ENCODE measurements at places on chromosomes 7 and 10.
A peak's percentile ranks its signal among the peaks of the same experiment; 100 is the strongest.

DNA sequence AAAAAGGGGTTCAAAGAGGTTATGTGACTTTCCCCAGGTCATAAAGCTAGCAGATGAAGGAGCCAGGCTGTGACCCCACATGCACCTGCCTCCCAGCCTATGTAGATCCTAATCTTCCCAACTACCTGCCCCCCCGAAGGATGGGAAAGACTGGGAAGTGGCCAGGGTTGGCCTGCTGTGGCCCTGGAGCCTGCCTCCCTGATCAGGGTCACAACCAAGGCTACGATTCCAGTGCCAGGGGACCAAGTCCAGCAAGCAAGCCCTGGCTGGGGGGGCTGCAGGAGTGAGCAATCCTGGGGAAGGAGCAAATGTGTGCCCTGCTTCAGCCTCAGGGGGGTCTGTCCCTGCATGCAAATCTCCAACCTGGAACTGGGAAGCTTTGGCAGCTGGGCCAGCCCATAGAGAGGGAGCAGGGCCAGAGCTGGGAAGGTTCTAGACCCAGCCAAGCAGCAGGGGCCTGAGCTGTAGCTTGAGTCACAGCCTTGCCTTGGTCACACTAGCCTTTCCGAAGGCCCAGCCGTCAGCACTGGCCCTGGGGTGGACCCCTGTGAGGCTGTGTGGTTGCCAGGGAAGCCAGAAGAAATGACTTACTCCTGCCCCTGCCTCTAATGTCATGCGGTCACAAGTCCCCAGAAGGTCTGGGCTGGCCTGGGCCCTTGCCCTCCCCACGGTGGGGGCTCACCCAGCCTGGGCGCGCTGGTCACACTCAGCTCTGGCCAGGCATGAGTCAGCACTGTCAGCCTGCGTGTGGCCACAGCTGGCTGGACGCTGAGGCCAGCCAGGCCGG, 96.4 kb upstream of the ZMIZ1 start:
- DNase-seq = no peak

GRCh38 chr10:76287856-76288255, 856.4 kb downstream of the LRMDA start:
- DNase-seq = no peak

- DNase-seq = no peak
These were observed 694 bp downstream of the COL1A2 start for GRCh38 chr7:94395141-94396036.

GRCh38 chr10:84159076-84159685, 14.4 kb upstream of the GPR15LG start:
- no peak for DNase-seq

GRCh38 chr7:42913591-42913990, 1.7 kb upstream of the C7orf25 start:
- DNase-seq = no peak

- no peak for DNase-seq
These were observed 138.3 kb downstream of the DNAJB6 start for GRCh38 chr7:157475095-157475494.

DNA sequence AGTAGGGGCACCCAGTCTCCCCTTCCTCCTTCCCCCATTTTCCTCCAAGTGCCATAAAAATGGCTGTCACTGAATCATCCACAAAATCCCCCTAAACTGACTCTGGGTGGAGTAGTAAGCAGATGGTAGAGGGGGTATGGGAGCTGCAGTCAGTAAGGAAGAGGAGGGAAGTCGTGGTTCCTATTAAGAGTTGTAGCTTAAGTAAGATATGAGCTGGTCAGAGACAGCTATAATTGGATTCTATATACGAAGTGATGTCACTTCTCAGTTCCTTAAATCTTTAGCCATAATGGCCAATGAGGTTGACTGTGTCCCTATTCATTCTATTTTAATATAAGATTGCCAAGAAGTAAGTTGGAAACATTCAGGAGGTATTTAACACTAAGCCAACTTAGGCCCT, 131.7 kb downstream of the SLC16A9 start:
- DNase-seq = no peak

GRCh38 chr7:38070718-38071117, 107.3 kb upstream of the STARD3NL start:
- DNase-seq = no peak

DNA sequence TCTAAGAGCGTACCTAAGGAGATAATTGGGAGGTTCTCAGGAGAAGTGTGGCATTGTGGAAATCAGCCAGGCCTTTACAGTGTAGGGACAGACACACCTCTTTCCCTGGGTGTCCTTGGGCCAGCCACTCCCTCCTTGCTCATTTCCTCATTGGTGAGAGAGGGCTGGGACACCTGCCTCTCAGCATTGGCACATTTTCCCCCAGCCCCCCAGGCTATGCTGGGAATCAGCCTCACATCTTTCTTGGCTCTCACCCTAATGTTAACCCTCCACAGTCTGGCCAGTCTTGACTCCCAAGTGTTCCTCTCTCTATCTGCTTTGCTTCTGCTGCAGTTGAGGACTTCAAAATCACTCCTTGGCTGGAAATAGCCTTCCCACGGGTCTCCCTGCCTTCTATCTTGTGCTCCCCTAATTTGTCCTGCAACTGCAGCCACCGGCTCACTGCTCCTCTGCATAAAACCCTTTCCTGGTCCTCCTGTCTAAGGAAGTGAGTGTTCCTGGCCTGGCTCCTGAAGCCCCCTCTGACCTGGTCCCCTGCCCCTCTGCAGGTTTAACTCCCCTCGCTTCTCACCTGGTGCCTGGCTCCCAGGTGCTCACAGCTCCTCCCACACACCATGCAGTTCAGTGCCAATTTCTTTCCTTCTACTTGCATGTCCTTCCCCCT, 15.8 kb downstream of the TBXAS1 start:
- no peak for DNase-seq

- DNase-seq = no peak
These were observed 30.1 kb downstream of the TSPAN14 start for GRCh38 chr10:80484243-80484642.

- DNase-seq = no peak
These were observed 189.3 kb downstream of the ELMO1 start for GRCh38 chr7:37259319-37259821.

DNA sequence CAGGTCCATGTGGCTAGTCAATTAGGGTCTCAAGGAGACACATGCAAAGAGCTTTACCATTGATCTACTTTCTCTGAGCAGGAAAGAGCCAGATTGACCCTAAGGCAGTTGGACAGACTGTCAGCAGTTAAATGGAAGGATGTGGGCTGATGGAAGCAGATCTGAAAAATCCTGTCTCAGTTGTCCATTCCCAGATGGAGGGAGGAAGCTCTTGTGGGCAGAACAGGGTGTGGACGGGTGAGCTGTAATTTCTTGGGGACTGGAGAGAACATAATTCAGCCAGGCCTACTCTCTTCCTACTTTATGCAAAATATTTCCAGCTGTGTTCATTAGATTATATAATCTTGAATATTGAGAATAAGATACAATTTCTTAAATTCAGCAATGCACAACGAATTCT, 163.6 kb downstream of the GNAT3 start:
- DNase-seq = no peak

DNA sequence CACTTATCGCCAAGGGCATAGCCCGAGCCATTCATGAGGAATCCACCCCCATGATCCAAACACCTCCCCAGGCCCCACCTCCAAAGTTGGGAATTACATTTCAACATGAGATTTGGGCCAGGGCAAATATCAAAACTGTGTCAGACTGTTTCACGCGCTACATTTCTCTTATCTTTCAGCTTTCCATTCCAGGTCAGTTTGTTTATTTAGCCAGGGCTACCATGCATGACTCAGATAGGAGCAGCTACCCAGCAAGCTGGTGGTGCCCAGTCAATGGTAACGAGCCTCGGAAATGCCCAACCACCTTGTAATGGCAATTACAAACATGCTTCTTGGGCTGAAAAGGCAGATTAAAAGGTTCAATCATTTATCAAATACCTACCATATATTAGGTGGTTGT, 43.6 kb upstream of the BAMBI start:
- no peak for DNase-seq

- DNase-seq = no peak
These were observed 152.4 kb downstream of the DKK1 start for GRCh38 chr10:52466464-52466863.

- no peak for DNase-seq
These were observed 65.8 kb upstream of the LAMB4 start for GRCh38 chr7:108196004-108196403.

GRCh38 chr10:69239136-69239535, 19.0 kb downstream of the HKDC1 start:
- no peak for DNase-seq

DNA sequence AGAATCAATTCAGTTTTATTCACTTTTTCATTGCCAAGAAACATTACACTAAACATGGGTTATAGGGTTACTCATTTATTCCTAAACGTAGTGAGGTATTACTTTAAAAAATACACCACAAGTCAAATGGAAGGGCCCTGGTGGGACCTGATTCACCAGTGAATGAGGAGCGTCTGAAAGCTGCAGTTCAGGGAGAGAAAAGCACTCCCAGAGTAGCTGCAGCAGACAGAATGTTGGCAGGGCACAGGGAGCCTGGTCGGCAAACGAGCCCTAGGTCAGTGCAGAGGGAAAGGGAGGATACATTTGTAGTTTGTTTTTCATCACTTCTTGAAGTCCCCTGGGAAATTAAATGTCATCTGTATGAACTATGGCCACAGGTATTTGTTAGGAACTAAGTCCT, 361.7 kb upstream of the ETV1 start:
- no peak for DNase-seq

GRCh38 chr7:151273651-151274390, 25.3 kb upstream of the SMARCD3 start:
- no peak for DNase-seq

DNA sequence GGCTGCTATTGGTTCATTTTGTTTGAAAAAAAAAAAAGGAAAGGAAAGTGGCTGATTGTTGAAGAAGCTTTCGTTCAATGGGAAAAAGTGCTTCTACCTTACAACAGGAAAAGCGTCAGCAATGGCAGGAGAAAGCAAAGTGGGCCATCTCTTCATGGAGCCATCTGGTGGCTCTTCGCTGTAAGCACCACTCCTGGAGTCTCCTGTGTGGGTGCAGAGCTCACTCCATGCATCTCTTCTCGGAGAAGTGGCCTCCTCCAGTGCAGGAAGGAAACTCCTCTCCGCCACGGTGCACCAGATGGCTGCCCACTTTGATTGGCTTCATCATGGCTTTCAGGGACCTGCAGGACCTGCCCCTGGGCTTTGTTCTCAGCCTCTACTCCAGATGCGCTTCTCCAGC, 250.9 kb downstream of the PTEN start:
- no peak for DNase-seq

GRCh38 chr7:52486267-52486666, 549.2 kb upstream of the POM121L12 start:
- DNase-seq = no peak

GRCh38 chr7:51476026-51476425, 159.4 kb upstream of the COBL start:
- no peak for DNase-seq

DNA sequence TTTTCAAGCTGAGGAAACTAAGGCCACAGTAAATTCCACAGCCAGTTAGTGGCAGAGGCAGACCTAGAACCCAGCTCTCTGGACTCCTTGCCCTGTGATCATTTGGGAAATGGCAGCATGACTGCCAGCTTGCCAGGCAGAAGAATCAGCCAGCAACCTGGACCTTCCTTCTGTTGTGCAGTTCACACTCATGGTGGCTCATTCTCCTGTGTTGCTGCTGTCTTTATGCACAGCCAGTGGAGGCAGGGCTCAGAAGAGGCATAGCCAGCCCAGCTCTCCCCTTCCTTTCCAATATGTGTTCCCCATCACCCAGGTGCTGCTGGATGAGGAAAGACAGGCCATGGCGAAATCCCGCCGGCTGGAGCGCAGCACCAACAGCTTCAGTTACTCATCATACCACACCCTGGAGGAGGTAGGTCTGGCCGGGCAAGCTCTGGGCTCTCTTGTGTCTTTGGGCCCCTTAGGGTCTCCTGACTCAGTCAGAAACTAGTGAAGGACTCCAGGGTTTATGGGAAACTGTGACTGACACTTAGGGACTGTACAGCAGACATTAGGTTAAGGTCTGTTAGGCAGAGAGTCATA, 14.8 kb downstream of the CPA5 start:
- DNase-seq = peak; percentile 57

- no peak for DNase-seq
These were observed 192.9 kb upstream of the MBL2 start for GRCh38 chr10:52965509-52965908.

- DNase-seq = no peak
These were observed 139.3 kb downstream of the CXCL12 start for GRCh38 chr10:44245601-44245938.

DNA sequence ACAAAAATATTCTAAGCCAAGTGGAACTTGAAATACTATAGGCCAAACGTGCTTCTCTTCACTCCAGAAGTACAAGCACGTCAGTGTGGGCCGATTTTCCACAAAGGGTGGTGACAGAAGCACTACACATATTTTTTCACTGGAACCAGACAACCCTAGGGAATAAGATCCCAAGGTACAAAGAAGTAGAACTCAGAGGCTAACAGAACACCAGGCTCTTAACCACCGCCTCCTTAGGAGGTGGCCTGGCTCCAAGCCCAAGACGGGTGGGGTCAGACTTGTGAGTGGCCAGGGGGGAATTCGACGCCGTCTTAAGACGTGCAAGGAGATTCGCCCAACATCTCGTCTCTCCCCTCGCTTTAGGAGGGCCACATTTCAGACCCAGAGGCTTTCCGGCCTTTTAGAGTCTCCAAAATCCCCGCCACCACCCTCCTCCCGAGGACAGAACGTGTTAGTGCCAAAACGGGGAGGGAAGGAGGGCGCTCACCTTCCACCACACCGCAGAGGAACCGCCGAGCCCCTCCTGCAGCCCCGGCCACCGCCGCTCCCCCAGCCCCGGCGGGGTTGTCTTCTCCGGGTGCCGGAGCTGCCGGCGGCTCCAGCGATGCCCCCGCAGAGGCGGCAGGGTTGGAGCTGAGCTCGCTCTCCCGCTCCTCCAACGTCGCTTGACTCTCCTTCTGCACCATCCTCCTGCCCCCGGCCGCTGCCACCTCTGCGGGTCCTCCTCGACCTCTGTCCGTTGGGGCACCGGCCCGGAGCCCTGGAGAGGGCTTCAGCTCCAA, 716 bp downstream of the OGA start:
- peak; percentile 95 for DNase-seq

DNA sequence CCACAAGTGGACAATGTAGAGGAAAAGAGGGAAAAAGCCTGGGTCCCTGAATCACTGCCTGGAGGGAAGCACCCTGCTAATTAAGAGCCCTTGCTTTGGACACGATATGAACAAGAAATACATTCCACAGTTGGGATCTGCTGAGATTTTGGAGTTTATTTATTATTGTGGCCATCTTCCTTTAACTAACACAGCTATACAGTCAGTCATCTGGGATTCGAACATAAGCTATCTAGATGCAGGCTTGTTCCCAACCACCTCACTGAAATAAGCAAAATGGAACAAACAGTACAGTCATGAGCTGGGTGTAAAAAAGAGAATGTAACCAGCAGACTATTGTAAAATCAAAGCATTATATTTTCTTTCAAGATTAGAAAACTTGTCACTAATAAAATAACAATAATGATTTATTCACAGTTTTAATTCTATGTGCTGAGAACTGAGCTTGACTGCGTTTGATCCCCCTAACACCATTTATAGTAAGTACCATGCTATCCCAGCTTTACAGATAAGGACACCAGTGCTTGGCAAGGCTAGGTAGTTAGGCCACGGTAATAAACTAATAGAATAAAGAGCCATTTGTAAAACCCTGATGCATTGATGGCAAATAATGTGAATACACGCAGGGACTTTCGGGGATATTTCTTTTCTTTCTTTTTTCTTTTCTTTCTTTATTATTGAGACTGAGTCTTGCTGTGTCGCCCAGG, 223.8 kb upstream of the KLF6 start:
- no peak for DNase-seq
